ENCODE measurements at places on chromosomes 7 and 10.

DNA sequence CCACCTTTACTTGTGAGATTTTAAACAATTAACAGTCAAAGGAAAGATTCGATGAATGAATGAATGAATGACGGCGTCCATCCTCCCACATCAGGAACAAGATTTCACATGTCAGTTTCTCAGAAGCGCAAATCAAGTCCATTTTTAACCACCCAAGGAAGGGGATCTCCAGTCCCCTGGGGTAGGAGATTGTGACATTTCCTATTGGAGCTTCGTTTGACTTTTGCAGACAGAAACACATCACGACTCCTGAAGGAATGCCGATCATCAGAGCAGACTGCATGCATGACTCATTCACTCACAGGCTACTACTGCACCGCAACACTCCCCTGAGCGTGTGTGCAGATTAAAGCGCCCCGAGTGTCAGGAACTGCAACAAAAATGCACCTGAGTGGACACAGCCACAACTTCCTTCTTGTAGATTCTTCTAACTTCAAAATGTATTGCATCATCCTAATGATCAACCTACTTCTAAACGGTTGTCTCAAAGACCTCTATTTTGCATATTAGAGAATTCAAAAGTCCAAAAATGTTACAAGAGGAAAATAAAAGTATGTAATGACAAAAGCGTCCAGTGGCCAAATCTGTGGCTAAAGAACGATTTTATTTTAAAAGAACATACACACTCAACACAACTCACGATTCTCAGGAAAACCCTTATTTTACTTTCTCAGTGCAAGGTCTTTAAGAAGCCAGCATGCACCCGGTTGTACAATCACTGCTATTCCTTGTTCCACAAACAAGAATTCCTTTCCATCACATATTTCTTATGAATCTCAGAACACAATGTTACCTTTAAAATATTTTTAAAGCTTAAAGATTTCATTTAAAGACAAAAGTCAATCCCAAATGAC, 172.6 kb downstream of the FAM107B start:
- DNase-seq = no peak

DNA sequence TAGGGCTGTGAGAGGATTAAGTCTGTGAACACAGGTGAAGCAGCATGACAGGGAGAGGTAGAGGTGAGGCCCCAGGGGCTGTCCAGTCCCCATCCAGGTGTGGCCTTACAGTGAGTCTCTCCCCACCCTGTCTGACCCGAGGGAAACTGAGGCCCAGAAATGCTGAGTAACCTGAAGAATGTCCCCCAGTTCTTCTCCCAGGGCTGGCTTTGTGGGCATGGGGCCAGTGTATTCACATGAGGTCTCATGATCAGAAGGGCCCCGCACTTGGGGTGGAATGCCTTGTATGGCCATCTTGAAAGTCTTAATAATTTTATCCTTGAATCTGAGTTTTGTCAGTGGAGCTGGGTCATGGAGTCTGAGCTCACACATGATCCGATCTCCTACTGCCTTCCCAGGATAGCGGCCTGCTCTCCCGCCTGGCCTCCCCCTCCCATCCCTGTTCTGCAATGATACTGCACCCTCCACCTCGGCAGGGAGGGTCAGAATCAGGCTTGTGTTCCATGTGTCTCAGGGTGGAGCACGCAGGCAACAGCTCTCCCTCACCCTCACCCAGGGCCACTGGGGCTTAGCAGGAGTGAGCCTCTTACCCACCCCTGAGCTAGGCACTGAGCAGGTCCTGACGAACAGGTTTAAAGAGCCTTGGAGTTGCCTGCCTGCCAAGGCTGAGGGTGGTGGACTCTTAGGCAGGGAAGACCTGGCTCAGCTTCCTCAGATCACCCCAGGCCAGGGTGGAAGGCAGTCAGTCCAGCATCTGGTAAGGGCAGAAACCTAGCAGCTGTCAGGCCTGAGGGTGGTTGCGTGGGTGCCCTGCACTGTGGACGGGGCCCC, 41.4 kb upstream of the NPFFR1 start:
- no peak for DNase-seq

DNA sequence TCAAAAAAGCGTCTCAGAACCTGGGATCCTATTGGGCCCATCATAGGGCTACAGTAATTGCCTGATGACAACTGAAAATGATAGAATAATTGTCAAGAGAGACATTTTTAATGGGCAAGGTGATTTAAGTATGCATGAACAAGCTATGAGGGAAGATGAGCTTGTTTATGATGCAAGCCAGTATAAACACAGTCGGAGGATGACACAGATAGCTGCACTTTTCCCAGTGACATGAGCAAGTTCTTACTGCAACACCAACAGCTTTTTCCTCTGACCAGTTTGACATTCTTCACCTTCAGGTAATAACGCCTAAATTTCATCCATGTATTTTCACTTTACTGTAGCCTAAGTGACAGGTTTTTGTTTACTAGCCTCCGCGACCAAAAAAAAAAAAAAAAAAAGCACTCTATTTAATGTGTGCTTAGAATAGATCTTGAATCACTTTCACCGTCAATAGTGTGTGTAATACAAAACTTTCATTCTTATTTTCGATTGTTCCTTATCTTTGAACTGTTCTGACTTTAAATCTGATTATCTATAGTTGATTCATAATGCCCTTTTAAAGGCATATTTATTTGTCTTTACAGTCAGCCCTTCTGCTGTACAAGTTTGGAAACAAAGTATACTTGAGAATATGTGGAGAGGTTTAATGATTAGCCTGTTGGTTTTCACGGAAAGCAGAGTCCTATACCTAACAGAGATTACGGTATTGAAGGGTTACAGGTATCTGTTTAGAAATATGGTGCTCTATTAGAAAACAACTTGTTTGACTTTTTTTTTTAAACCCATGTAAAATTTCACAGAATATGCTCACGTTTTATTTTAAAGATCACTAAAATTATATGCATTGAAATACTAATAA, 1.7 kb downstream of the FOXP2 start:
- no peak for DNase-seq

DNA sequence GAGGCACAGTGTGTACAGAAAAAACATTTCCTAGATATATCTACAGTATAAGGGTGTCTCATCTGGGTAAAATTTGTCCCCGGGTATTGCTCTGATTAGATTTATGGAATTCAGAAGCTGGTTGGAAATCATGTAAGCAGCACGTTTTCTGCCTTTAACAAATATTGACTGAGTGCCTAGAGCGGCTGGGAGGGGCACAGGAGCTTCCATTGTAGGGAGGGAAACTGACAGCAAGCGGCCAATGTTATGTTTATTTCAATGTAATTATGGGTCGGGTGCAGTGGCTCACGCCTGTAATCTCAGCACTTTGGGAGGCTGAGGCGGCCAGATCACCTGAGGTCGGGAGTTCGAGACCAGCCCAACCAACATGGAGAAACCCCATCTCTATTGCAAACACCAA, 4.4 kb upstream of the RFC2 start:
- DNase-seq = no peak

DNA sequence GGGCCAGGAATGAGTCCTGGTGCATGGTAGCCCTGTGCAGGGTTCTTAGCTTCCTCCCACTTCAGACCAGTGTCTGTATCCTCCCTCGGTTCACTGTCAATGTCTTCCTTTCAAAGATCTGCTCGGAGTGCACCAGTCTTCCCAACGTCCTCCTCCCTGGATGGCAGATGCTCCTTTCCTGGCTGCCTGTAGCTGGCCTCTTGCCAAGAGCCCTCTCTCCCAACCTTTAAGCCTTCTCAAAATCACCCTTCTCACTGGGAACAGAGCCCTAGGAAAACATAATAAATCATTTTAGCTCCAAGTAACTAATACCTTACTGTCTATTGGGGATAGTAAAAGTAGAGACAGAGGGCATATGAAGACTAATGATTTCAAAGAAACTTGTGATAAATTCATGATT, 490.6 kb downstream of the CCSER2 start:
- DNase-seq = no peak

DNA sequence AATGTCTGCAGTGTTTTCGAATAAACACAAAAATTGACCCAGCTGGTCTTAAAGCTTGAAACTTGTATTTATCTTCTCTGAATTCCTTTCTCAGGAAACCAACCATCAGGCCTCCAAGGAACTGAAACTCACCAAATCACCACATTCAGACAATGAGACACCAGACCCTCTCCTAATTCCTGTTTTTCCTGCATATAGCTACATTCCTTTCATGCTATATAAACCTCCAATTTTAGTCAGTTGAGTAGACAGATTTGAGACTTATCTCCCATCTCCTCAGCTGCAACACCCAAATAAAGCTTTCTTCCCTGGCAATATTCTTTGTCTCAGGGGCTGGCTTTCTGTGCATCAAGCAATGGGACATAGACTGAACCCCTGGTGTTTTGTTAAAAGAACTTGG, 317.0 kb downstream of the CACNA2D1 start:
- no peak for DNase-seq

- DNase-seq = no peak
Observed at GRCh38 chr7:129494041-129494440, 8.3 kb upstream of the SMKR1 start.

DNA sequence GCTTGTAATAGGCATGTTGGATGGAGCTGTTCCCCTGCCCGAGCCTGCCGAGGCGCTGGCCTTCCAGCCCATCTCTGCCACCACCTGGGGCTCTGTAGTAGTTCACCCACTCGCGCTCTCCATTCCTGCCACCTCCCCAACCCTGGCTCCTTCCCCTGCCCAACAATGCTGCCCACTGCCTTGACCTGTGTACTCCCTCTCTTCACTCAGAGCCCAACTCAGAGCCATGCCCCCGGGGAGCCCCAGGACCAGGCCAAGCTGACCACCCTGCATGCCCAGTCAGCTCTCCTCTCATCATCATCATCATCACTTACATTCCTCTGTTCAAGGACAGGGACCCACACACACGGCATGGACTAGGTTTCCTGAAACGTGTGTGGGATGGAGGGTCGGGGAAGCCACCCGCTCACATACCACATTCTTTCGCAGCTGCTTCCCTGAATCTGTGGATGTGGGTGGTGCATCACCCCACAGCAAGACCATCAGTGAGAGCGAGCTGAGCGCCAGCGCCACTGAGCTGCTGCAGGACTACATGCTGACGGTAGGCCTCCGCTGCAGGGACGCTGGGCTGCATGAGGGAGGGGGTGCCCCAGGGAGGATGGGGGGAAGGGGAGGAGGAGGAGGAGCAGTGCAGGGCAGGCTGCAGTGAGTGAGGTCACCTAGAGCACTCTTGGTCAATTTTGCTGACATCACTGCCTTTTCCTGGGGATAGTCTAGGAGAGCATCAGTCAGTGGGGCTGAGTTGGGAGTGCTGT, 15.6 kb downstream of the NACAD start:
- no peak for DNase-seq

- no peak for DNase-seq
Observed at GRCh38 chr7:7710469-7710868, 7.9 kb downstream of the RPA3 start.

DNA sequence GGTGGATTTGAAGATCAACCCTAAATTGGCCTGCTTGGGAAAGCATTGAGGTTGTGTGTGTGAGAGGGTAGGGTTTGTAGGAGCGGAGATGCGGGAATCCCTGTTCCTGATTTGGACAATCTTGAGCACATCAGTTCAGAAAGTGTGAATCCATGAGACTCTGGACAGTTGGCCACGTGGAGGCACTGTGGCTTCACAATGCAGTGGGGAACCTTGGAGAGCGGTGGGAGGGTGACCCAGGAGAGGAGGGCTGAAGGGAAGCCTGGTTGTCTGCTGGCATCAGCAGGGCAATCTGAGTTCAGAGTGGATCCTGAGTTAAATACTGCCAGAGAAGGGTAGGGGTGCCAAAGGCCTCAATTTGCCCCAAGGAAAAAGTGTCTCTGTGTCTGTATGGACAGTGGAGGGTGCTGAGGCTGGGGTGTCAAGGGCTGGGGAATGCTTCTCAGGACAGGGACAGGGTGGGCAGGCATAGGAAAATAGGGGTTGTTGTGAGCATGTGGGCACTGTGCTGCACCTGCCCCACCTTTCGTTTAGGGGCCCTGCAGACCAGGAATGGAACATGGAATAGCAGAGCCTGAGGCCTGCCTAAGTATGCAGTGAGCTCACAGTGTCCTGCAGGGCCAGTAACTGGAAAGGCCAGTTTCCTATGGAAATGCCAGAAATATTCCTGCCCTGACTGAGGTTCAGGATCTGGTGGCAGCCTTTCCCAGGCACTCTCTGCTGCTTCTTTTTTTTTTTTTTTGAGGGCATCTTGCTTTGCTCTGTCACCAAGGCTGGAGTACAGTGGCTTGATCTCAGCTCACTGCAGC, 162.9 kb upstream of the PRSS58 start:
- DNase-seq = no peak

DNA sequence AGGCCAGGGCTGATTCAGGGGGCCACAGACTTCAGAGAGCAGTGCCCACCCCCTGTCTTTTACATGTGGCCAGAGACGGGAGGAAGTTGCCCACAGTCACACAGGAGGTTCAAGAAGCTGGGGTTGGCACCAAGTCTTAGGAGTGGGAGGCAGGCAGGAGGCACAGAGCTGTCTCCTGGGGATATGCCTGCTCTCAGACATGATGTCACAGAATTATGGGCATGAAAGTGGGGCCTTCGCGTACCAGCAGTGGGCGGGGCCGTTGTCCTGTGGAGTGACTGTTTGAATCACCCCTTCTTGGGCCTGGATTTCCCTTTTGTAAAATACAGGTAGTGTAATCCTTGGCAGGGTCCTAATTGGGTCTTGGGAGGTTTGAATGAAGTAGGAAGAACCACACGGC, 81.2 kb upstream of the PPIF start:
- DNase-seq = no peak

DNA sequence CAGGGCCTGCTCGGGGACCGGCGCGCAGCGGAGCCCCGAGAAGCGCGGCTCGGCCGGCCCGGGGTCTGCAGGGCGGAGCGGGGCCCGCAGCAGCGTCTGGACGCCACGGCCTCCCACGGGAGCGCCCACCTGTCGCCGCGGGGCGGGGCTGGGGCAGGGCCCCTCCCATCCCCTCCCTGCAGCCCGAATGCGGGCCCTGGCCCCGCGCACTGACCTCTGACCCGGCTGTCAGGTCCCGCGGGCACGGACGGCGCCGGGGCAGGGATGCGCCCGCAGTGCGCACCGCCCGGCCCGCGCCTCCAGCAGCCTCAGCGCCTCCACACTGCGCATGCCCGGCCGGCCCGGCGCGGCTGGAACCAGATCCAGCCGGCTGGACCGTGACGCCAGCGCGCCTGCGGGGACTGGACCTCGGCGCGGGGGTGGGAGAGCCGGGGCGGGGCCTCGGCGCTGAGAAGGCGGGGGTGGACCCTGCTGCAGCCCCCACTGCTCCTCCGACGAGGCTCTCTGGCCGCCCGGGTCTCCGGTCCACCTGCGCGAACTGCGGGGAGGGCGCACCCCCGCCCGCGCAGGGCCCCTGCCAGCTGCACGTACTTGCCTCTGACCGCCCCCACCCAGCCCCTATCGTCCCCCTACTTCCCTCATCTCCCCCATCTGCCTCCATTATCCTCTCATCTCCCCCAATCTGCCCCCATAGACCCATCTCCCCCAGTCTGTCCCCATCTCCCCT, 16.1 kb upstream of the GPR146 start:
- peak; percentile 64 for DNase-seq

Measured in omental fat pad (tissue), 4 donors.